ENCODE measurements at places on chromosomes 13 and 19.

DNA sequence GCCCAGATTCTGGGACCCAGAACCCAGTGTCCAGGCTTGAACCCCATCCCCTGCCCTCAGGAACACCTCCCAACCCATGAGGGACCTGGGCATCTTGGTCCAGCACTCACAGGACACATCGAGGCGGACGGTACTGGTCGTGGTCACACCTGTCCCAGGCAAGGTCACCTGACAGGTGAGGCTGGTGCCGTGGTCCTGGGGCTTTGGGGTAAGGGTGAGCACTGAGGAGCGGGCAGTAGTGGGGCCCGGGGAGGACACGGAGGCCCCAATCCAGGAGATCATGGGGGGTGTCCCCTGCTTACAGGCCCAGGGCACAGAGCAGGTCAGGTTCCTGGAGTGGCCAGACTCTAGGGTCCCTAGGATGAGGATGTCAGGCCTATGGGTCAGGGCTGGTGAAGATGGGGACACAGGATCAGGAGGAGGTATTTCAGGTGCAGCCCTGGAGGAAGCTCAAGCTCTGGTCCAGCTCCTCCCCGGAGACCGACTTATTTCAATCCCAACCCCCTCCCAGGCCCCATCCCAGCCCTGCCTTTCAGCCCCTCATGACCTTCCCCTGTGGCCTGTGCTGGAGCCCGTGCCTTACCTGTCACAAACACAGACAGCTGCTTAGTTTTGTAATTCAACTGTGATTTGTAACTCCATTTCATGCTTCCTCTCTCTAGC lies 772 bp downstream of the SIGLEC8 start:
- DNase-seq, result no peak

GRCh38 chr19:38709671-38710415 lies 34.4 kb downstream of the CAPN12 start:
- no peak for DNase-seq

GRCh38 chr13:52345048-52345447 lies 60.9 kb downstream of the THSD1 start:
- DNase-seq, result no peak

DNA sequence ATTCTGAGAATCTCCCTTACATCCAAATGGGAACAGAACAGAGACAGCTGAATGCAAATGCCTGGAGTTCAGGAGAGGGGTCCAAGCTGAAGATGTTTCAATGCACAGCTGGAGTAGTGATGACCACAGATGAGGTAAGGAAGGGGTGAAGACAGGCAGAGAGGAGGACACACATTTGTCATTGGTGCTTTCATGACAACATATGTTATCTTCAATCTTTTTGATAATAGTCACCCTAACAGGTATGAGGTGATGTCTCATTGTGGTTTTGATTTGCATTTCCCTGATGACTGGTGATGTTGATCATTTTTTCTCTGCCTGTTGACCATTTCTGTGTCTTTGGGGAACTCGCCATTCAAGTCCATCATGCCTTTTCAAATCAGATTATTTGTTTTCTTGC lies 19.2 kb downstream of the SIGLEC7 start:
- DNase-seq, result no peak

DNA sequence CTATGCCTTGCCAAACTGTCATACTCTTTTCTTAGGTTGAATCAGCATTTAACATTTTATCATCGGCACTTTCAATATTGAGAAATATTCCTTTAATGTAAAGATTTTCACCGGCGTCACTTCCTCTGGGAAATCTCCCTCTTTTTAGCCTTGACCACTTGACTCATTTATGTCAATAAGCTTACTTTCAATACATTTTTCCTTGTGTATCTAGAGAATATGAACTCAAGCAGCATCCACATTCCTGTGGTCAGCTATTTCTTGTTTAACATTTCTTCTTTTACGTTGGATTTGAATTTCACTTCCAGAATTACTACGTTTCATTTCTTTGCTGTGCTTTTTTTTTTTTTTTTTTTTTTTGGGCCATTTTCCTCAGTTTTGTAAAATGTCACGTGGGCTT lies 271.2 kb upstream of the HTR2A start:
- no peak for DNase-seq

DNA sequence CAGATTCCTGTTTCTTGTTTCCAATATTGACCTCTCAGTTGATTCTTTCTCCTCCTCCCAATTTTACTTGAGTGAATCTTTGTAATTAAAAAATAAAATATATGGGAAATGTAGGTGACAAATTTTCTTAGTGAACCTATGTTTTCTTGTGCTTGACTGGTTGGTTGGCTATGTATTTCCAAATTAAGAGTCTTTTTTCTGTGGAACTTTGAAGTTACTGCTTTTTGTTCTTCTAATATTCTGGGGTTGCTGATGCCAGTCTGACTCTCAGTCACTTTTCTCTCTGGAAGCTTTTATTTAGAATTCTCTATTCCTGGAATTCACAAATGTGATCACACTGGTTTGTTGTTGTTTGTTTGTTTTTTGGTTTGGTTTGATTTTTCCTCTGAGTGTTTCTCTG lies 9.8 kb downstream of the LSM14A start:
- DNase-seq, result no peak

GRCh38 chr13:26021516-26021915 lies 30.3 kb downstream of the SHISA2 start:
- no peak for DNase-seq
